Airway epithelial cell (primary cell): ENCODE measurements at places on chromosomes 6 and 20. TPM values are rescaled to one million over a fixed set of nuclear protein-coding genes. Genes with fewer than 3 reads are reported as not detected.

The SRMS gene
- total RNA-seq, result 0.35 TPM in 1 of 2 replicates, not detected in the other

The WFDC10B gene
- total RNA-seq, result not detected in 2 replicates

The PLTP gene
- total RNA-seq, result 68.9 and 99.4 TPM in 2 replicates

The GHRH gene
- not detected in 2 replicates for total RNA-seq
